ENCODE measurements at places on chromosomes 16 and 17. TPM values are rescaled to one million over a fixed set of nuclear protein-coding genes. Genes with fewer than 3 reads are reported as not detected.

PRDM7 gene
- total RNA-seq: not detected

DNA sequence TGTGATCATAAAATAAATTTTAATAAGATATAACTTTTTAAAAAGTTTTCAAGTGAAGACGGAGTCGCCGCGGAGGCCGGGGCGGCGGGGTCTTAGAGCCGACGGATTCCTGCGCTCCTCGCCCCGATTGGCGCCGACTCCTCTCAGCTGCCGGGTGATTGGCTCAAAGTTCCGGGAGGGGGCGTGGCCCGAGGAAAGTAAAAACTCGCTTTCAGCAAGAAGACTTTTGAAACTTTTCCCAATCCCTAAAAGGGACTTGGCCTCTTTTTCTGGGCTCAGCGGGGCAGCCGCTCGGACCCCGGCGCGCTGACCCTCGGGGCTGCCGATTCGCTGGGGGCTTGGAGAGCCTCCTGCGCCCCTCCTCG, at the start of gene FOXC2:
Gene FOXC2 (plus strand): TSS at position 229 of the 365 bp plus-strand sequence. CDS start 507 bp downstream, outside the sequence.
- peak; percentile 87 for DNase-seq

ATAD5 gene
- 0.48 TPM for total RNA-seq

GRCh38 chr17:80773243-80773991, 218.2 kb upstream of the CHMP6 start:
- no peak for DNase-seq

- DNase-seq: no peak
Observed at GRCh38 chr17:72719206-72719577, 373.3 kb downstream of the SLC39A11 start.

DNA sequence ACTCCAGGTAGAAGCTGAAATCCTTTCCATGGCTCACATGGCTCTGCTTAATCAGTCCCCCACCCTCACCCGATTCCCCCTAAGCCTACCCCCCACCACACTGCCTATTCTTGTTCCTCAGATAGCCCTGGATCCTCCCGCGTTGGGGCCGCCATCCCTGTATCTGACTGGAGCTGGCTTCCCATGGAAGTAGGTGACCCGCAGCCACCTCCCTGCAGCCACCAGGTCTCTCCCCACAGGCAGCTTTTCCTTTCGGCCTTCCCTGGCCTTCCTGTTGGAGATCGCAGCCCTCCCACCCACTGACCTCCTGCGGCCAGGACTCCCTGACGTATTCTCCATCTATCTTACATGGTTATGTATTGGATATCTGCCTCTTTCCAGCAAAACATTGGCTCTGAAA, 82.3 kb upstream of the MED9 start:
- DNase-seq: no peak

GRCh38 chr17:79777894-79778503, at the start of gene CBX2:
CBX2 (plus strand) TSS chr17:79778148; CDS start chr17:79778236, 88 bp downstream.
- peak; percentile 91 for DNase-seq

GRCh38 chr17:6940186-6940649, 55.6 kb upstream of the ALOX12 start:
- no peak for DNase-seq

MYH1 gene
- total RNA-seq: 0.16 TPM

ZNHIT3 gene
- total RNA-seq: 20.8 TPM

- peak; percentile 81 for DNase-seq
Observed at GRCh38 chr16:12529582-12529981, 274.1 kb downstream of the CPPED1 start.

CIITA gene
- 7.2 TPM for total RNA-seq

- DNase-seq: no peak
Observed at GRCh38 chr17:59387351-59388068, 56.1 kb downstream of the YPEL2 start.

DNA sequence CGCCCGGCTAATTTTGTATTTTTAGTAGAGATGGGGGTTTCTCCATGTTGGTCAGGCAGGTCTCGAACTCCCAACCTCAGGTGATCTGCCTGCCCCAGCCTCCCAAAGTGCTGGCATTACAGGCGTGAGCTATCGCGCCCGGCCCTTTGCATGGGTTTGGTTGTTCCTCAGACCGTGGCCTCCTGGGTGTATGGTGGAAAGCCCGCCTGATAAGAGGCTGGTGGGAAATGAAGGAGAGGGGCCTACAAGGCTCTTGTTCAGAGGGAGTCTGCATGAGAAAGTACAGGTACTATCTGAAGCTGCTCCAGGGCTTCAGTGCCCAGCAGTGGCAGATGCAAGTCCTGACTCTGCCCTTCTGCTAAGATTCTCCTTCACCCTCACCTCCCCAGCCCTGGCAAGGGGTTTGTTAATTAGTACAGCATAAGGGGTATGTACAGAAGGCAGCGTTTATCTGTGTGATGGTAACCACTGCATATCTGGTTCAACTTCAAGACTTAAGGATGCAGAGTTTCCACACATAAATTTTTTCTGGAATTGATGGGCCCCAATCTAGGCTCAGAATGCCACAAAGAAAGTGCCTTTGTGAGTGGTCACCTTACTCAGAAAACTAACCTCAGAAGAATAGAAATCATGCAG, 24.2 kb downstream of the GRB7 start:
- no peak for DNase-seq

GRCh38 chr17:48629411-48629759, 3.2 kb upstream of the HOXB9 start:
- no peak for DNase-seq

DNA sequence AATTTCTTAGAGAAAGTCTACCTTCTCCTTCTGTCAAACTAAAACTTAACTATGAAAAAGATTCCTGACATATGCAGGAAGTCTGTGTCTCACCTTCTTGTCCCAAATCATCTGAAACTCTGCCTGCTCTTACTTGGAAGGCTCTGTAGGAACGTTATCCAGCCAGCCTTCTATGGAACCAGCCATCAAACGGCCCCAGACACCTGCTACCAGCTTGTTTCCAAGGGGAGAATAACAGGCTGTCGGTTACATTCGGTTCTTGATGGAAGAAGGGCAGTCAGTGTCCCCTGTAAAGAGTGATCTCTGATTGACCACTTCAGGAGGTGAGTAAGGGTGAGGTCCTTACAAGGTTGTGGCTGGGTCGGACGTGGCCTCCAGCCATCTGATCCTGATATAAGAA, 1.7 kb downstream of the ADAMTS18 start:
- no peak for DNase-seq

KRT12 gene
- not detected for total RNA-seq

WFDC1 gene
- 1.0 TPM for total RNA-seq

- no peak for DNase-seq
Observed at GRCh38 chr17:28968231-28968913, 17.1 kb upstream of the PHF12 start.

SLC16A13 gene
- total RNA-seq: 0.48 TPM

PYDC1 gene
- not detected for total RNA-seq

- no peak for DNase-seq
Observed at GRCh38 chr17:14840616-14841231, 424.4 kb downstream of the PMP22 start.
